ENCODE measurements at places on chromosomes 5 and 9.

DNA sequence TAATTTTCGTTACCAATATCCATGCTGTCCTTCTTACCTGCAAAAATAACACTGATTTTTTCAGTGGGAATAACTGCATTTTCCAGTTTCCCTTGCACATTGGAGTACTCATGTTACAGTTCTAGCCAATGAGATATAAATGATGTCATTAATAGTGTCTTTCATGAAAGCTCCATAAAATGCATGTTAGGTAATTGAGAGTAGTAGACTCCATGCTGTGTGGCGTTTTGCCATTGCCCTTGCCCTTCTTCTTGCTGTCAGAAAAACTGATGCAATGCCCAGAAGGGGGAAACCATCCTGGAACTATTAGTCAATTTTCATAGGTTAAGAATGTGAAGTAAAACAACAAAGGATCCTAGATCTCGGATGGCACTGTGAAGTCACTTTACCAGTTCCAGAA is 1765.3 kb downstream of the EFNA5 start:
- DNase-seq = no peak

GRCh38 chr5:171518916-171519315 is 99.5 kb downstream of the FGF18 start:
- DNase-seq = no peak

GRCh38 chr5:14008819-14009311 is 64.4 kb upstream of the DNAH5 start:
- peak; percentile 67 for DNase-seq

GRCh38 chr5:173689737-173690360 is 73.4 kb upstream of the BOD1 start:
- DNase-seq = no peak
